NCI-H2081 treated with DMSO at 0.1 percent for 48 hours (cell line): ENCODE measurements at places on chromosomes 2 and 18.

- no peak for DNase-seq
Observed at GRCh38 chr18:48419277-48420022, 10.3 kb upstream of the ZBTB7C start.

GRCh38 chr2:190837420-190837819, 43.2 kb upstream of the GLS start:
- DNase-seq = no peak

DNA sequence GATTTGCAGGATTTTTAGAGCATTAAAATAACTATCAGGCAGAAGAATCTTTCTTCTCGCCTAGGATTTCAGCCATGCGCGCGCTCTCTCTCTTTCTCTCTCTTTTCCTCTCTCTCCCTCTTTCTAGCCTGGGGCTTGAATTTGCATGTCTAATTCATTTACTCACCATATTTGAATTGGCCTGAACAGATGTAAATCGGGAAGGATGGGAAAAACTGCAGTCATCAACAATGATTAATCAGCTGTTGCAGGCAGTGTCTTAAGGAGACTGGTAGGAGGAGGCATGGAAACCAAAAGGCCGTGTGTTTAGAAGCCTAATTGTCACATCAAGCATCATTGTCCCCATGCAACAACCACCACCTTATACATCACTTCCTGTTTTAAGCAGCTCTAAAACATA, 137.0 kb downstream of the MEIS1 start:
- DNase-seq = no peak

DNA sequence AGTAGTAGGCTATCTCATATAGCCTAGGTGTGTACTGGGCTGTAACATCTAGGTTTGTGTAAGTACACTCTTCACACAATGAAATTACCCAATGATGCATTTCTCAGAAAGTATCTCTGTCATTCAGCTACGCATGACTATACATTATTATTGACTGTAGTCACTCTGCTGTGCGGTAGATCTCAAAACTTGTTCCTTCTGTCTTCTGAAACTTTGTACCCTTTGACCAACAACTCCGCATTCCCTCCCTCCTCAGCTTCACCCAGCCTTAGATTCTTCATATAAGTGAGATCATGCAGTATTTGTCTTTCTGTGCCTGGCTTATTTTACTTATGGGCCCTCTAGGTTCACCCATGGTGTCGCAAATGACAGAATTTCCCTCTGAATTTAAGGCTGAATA, 49.0 kb downstream of the TAF1B start:
- DNase-seq = no peak

GRCh38 chr2:236164925-236165841, 3.0 kb downstream of the GBX2 start:
- no peak for DNase-seq
